NT2/D1 (cell line): ENCODE measurements at places on chromosomes 6 and 20.

- DNase-seq: no peak
Measured at GRCh38 chr6:44808148-44808547, 420.6 kb downstream of the CDC5L start.

- DNase-seq: no peak
Measured at GRCh38 chr20:58366866-58367265, 22.2 kb upstream of the VAPB start.

GRCh38 chr6:3036861-3037637 lies 31.2 kb upstream of the RIPK1 start:
- DNase-seq: no peak

DNA sequence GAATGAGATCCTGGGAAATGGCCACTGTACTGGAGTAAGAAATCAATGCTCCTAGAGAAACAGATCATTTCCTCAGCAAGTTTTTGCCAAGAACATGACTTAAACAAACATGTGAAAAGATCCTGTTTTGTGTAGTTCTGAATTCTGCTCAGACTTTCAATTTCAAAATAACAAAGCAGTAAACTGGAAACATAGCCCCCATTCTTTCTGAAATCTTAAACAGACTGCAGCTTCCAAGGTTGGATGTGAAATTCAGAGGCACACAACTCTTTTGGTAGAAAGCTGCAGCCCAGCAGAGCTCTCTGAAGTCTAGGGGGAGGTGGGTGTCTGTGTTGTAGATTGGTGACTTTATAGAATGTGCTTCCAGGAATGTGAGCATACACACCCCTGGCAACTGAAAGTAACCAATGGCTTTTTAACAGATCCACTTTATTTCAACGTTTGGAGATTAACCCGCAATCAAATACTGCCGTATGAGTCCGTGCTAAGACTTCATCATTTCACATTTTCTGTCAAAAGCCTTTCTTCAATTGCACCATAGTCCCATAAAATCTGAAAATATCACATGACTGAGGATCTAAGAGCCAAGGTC lies 86.4 kb downstream of the ATXN1 start:
- DNase-seq: no peak

DNA sequence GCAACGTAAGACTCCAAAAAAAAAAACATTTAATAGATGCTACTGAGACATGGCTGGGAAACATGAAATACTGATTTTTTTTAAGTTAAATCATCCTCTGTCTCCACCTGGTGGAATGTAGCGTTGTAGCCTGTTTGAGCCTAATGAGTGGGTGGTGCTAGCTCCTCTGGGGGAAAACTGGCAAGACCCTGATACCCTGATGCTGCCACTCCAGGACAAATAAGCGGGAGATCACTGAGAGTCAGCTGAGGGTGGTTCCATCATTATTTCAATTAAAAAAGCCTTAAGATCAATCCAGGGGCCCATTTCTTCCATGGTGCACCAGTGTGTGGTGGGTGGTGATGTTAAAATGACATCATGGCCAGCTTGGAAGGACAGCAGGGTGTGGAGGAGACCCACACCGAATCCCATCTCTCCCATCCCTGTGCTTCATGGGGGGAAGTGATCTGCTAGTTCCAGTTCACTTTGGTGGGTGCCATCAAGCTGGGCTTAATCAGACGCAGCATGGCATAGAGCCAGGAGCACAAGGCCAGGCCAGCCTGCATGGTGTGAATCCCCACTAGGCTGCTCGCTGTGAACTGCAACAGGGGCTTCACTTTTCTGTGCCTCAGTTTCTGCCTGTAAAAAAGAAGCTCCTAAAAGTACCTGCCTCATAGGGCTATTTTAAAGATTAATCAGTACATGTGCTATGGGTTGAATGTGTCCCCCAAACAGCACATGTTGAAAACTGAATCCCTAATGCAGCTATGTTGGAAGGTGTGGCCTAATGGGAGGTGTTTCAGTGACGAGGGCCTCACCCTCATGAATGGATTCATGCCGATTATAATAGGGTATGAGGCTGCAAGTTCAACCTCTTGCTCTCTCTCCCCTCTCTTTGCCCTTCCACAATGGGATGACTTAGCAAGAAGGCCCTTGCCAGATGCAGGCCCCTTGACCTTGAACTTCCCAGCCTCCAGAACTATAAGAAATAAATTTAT lies 13.0 kb upstream of the MRPS10 start:
- DNase-seq: no peak

DNA sequence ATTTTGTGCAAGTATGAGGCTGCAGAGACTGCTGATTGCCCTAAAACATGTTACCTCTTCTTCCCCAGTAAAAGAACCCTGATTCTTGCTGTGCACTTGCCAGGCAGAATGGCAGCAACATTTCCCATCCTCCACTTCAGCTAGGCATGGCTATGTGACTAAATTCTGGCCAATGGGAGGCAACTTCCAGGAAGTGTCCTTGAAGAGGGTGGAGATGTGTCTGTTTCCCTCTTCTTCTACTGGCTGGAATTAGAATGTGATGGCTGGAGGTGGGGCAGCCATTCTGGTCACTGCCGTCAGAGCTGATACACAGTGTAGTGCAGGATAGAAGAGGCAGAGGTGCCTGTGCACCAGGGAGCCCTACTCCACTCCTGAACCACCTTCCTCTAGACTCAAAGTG lies 64.6 kb downstream of the CDH26 start:
- no peak for DNase-seq

GRCh38 chr20:17794400-17794799 lies 94.6 kb downstream of the BANF2 start:
- DNase-seq: no peak

- no peak for DNase-seq
Measured at GRCh38 chr6:11366183-11366933, 133.9 kb upstream of the NEDD9 start.

GRCh38 chr6:116221911-116222310 lies 32.0 kb downstream of the TSPYL4 start:
- DNase-seq: no peak

- DNase-seq: no peak
Measured at GRCh38 chr6:98920904-98921431, 26.8 kb downstream of the FBXL4 start.

DNA sequence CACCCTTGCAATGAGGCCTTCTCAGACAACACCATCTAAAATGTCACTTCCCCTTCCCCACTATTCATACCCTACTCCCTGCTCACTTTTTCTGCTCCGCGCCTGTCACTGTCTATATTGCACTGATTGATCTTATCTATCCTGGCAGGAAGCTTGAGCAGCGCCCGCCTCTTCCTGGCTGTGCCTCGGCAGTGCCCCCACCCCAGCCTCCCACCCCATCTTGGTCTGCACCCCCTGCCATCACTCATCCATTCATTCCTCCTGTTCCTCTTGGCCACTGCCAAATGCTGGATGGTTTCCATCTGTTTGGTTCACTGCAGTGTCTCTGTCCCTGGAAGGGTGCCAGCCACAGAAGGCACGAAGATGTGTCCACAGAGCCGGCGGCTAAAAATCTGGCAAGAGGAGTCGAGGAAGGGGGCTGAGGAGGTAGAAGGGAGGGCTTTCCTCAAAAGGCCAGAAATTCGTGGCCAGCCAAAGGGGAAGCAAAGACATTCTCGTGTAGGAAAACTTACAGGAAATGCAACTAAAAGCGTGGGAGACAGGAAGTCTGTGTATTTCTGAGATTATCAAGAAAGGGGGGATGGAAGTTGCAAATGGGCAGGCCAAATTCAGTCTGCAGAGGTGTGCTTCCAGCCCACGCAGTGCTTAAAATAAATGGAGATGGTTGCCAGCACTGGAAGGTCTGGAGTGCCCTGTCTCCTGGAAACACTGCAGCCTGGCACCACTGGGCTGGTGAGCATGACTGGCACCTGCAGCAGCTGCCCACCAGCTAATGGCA lies 27.6 kb downstream of the SYNJ2 start:
- DNase-seq: no peak

DNA sequence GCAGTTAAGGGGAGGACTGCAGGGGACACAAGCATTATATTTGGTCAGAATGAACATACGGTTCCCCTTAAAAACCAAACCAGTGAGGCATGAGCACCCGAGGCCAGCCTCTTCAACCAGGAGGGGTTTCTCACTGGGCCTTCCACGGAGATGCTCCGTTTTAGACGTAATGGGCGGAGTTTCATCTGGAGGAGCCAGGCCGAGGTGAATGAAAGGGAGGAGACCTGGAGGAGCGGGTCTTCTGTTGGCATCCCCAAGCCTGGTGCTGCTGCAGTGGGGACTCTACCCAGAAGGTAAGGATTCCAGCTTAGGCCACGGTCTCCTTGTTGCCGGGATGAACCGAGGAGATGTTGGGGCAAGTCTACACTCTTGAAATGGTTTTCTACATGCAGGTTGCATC lies 47.4 kb downstream of the ADNP start:
- no peak for DNase-seq

DNA sequence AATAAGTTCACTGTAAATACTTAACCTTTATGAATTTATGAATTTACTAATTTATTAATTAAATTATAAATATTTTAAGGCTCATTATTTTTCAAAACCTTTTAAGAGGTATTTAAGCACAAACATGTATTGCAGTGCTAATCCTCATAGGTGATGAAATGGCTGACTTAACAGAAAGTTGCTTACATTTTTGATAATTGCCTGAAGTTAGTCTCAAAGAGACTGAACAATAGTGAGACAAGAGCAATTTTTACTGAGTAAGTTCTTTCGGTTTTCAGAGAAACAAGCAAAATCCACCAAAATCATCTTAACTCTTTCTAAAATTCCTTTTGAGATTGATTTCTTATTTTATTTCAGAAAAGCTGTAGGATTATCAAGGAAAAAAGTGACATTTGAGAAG lies 137.3 kb upstream of the VGLL2 start:
- DNase-seq: no peak

DNA sequence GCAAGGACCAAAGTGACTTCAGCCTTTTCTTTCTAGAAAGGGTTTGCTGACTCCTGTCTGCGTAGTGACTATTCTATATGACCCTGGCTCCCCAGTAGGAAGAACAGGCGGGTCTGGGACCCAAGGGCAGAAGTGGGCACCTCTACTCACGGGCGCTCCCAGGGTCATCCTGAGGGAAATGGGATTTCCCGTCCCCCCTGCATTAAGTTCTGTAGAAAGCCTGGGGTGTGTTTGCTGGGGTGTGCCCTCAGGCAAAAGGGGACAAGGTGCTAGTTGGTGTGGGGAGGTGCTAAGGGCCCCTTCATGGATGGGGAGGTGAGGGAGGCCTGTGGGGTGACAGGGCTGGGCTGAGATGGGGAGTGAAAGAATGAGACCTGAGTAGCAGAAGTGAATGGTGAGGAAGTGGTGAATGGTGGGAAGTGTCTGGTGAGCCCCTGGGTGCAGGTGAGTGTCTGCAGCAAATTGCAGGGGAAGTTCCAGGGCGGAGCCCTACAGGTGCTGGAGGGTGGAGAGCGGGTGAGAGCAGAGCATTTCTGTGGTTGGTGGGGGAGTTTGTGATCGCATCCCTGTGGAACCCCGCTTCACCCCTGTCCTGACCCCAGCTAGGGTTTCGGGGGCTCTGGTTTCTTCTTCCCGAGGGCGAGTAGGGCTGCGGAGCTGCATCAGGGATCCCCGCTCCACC lies 21.1 kb downstream of the RAET1L start:
- no peak for DNase-seq

DNA sequence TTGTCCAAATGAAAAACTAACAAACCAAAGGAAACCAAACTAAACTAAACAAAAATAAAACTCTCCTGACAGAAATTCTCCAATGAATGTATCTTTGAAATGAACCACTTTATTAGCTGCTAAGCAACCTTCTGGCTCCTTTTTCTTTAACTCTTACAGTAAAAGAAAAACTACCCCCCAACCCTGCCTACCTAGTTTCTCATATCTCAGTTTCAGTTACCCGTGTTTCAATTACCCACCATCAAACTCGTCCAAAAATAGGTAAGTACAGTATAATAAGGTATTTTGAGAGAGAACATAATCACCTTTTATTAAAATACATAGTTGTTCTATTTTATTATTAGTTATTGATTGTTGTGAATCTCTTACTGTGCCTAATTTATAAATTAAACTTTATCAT lies 177.4 kb upstream of the THEMIS start:
- no peak for DNase-seq

- peak; percentile 32 for DNase-seq
Measured at GRCh38 chr20:11979306-11979990, 61.8 kb downstream of the BTBD3 start.

DNA sequence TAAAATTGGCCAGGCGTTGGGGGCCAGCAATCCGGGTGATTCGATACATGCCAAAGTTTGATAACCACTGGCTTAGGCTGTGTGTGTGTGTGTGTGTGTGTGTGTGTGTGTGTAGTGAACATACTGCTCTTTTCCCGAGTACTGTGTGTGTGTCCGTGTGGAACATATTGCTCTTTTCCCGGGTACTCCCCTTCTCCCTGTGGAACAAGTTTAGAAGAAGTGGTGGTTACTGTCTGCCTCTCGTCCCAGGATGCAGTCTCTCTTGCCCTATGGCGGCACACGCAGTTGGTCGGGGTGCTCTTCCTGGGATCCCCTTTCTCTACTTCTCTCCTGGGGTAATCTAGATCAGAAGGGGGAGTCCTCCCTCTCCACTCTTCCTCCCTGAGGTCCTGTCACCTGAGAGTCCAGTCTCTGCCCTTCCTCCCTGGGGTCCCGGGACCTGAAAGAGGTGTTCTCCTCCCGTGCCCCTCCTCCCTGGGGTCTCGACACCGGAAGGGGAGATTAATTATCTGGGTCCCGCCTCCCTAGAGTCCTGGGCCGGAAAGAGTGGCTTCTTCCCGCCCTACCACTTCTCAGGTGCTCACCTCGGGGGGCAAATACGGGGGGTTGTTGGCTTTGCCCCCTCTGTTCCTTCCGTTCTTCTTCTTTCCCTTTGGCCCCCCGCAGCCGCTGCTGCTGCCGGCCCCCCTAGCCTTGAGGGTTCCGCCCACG lies 516 bp downstream of the GTPBP2 start:
- DNase-seq: no peak

DNA sequence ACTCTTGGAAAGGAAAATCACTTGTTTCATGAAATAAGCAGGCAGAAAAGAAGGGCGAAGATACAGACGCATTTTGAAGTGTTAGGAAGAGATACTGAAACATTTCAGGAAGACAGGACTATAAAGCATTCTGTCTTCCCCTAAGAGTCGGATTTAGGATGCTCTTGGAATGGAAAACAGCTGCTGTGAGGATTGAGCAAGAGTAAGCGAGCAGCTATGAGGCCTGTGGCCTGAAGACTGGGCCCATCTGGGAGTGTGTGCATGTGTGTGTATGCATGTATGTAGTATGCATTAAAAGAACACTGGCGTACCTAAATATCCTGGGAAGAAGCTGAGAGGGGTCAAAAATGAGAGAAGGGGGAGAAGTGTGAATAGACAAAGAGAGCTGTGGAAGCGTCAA lies 83.6 kb downstream of the SIM1 start:
- DNase-seq: no peak

- DNase-seq: no peak
Measured at GRCh38 chr6:111533087-111533784, 50.2 kb upstream of the REV3L start.

- no peak for DNase-seq
Measured at GRCh38 chr6:39973661-39974060, 39.4 kb upstream of the MOCS1 start.

GRCh38 chr6:109336221-109336961 lies 45.9 kb downstream of the CD164 start:
- no peak for DNase-seq

GRCh38 chr6:20873425-20874190 lies 339.4 kb downstream of the CDKAL1 start:
- no peak for DNase-seq
